CD4-positive, alpha-beta T cell treated with Interleukin-4 for 4 hours (primary cell): ENCODE measurements at places on chromosomes 4 and X.

GRCh38 chrX:55007656-55008055 is 7.5 kb downstream of the APEX2 start:
- no peak for DNase-seq

DNA sequence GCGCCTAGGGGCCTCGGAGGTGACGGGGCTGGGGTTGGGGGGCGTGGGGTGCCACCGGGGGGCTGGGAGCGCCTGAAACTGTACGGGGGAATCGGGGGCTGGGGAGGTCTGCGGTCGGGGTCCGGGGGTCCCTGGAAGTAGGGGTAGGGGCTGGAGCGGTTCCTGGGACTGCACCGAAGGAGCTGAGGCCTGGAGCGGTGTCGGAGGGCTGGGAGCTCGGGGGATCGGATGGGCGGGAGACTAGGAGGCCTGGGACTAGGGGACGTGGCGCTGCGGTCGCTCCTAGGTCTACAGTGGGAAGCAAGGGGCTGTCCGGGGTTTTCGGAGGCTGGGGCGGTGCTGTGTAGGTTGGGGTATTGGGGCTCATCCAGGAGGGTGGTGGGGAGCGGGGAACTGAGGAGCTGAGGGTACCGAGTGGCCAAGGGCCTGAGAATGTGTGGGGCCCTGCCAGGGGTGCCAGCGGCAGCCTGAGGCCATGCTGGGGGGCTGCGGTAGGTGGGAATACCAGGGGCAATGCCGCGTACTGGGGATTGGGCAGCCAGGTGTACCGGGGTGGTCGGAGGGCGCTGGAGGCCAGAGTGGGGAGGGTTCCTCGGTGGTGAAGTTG is 562 bp downstream of the AKAP17A start:
- DNase-seq: no peak

DNA sequence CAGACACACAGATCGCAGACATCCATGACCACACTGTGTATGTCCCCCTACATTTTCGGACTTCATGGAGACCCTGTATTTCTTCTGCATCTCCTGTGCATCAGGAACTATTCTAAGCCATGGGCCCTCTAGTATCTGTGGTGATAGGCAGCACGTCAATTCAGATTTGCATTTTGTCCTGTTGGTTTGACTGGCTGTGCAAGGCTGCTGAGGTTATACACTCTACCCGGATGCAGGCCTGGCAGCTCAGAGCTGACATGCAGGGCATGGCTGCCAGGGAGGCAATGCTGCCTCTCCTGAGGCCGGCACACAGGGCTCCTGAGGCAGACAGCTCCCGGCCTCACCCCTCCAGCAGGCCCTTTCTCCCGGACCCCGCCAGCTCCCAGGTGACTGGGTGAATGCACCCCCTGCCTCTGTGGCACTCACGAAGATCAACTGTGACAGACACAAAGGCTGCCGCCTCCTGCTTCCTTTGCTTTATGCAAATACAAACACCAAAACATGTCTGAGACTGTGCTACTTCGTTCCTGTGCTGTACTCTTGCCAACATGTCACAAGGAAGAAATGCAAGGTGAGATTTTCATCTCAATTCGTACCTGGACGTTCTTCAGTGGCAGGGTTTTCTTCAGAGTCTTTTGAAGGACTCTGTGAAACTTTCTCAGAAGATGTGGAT is 51.0 kb downstream of the NSG1 start:
- DNase-seq: no peak

- no peak for DNase-seq
These were observed 197.0 kb downstream of the ADGRL3 start for GRCh38 chr4:61397174-61397573.

DNA sequence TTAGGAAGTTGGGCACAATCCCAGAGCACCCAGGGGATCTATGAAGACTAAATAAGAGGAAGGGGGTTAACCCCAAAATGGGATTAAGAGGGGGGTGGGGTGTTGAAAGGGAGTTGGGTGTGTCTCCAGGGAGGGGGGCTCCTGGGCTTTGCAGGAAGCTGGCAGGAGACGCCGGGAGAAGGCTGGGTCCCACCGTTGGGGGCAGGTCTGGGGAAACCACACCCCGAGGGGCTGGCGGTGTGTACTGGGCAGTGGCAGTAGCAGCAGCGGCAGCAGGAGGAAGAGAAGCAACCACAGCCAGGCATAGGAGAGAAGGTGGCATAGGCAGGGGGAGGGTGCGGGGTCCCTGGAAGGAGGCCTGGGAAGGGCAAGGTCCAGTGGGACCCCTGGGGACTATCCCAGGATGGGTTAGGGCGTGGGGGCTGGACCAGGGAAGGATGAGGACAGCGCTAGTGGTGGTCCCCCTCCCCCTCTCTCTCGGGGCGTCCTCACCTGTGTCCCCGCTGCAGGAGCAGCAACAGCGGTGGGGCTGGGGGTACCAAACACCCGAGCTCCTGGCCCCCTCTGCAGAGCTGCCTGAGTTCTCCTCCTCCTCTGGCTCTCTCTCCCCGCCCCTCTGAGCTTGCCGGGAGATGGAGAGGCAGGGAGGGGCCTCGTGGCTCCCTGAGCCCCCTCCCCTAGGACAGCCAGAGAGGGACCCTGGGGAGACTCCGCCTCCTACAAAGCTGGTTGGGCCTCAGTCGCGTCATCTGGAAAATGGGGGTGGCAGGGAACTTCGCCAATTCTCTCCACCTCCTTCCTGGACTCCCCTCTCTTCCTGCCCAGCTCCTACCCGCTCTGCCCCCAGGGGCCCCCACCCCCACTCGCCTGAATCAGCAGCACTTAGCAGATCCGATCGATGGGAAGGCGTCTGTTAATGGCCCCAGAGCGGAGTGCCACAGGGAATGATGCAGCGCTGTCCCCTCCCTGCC is at the start of gene KCND1:
Gene KCND1 (minus strand): TSS at position 596 of the 971 bp plus-strand sequence. CDS start 1,573 bp downstream, outside the sequence.
- no peak for DNase-seq

GRCh38 chrX:75544786-75545185 is 21.9 kb upstream of the ZDHHC15 start:
- DNase-seq: no peak

GRCh38 chr4:113593400-113594230 is 167.9 kb downstream of the CAMK2D start:
- no peak for DNase-seq

DNA sequence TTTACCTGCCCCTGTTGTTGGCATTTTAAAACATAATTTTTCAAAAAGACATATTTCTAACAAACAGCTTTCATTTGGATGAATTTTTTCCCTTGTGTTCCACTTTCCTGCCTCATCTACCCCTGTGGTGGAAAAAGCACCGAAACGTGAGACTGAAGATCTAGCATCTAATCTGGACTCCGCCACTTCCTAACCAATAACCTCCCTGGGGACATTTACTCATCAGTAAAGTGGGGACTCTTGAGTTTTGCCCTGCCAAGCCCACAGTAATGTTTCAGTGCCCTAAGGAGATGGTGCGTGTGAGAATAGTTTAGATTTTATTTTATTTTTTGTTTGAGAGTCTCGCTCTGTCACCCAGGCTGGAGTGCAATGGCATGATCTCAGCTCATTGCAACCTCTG is 56.7 kb downstream of the ADGRG2 start:
- no peak for DNase-seq

DNA sequence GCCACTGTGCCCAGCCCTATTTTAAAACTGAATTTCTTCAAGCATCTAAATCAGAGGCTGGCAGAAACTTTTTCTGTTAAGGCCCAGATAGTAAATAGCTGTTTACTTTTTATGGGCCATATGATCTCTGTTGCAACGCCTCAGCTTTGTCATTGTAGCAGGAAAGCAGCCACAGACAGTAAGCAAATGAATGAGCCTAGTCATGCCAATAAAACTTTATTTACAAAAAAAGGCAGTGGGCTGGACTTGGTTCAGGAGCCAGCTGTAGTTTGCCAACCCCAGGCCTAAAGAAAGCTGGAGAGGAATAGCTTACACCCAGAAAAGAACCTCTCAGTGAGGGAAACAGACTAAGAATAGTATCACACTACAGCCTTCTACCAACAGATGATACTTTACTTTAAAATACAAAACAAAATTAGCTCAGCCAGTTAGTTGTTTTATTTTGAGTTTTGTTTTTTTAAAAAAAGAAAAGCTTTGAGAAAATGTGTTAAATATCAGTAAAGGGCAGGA is 25.5 kb downstream of the CHST7 start:
- no peak for DNase-seq

DNA sequence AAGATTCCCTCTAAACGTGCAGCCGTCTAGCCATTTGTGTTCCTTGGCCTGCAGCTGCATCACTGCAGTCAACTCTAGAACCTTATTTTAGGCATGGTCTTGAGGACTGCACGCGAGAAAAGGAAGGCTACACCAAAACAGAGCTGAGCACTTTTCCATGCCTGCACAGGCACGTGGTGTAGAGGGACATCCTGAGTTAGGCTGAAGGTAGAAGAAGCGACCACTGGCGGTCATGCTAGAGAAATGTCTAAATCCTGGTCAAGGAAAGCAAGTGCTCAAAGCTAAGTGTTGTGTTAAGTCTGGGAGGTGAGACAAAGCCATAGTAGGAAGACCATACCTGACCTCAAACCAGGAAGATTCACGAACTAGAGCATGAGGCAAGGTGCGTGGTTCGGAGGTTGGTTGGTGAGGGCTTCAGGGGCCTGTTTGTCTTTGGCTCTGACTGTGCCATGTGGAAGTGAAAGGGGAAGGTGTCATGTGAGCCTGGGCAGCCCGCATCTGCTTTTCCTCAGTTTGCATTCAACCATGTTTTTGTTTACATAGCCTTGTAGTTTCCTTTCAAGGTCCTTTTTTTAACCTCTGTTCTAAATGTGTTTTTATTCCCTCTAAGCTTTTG is 203.8 kb downstream of the AASDH start:
- DNase-seq: no peak

DNA sequence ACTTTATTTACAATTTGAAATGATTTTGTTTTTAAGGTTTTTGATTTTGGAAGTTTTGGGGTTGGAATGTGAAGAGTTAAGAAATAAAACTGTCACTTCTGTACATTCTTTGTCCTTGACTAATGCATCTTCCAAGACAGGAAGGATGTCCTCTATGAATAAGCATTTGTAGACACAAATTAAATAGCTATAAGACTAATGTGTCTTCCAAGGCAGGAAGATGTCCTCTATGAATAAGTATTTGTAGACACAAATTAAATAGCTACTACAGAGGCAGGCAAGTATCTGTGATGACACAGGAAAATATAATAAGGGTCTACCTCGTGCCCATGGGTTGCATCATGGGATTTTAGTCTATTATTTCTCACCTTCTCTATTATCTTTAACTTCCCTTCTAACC is 14.5 kb downstream of the PRSS48 start:
- DNase-seq: no peak

DNA sequence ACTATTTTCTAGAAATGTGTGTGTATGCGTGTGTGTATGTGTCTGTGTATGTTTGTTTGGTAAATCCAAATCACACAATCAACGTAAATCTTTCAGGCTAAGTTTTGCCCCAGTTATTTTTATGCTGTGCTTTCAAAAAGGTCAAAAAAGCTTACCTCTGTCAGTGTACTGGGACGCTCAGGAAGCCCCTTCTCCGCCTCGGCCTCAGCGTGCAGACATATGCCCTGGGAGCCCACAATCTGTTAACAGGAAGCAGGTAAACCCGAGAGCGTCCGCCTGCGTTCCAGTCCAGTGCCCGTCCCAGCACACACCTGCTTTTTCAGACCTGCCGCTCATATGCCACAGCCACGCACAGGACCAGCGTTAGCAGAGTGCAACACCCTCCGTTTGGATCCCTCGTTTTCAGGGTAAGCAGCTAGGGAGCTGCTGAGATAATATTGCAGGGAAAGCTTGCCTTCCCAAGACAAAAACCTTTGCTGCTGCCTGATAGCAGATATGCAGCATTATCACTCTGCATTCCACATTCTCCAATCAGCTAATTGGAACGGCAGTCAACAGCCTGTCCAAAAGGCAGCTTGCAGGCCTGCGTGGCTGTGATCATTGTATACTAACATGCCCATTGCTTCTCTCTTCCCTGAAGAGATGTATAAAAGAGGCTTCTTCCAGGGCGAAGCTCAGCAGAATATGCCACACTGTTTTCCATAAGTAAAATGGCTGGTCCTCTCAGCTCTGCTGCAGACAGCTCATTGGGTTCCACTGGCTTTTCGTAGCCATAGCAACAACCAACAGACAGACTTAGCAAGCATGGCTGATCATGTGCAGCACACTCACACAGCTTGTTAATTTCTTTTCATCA is at the start of gene SORBS2:
Gene SORBS2 (minus strand): TSS at position 686 of the 856 bp plus-strand sequence. CDS start 121,623 bp downstream, outside the sequence.
- DNase-seq: no peak

GRCh38 chr4:82780752-82781231 is 17.8 kb downstream of the SCD5 start:
- no peak for DNase-seq

DNA sequence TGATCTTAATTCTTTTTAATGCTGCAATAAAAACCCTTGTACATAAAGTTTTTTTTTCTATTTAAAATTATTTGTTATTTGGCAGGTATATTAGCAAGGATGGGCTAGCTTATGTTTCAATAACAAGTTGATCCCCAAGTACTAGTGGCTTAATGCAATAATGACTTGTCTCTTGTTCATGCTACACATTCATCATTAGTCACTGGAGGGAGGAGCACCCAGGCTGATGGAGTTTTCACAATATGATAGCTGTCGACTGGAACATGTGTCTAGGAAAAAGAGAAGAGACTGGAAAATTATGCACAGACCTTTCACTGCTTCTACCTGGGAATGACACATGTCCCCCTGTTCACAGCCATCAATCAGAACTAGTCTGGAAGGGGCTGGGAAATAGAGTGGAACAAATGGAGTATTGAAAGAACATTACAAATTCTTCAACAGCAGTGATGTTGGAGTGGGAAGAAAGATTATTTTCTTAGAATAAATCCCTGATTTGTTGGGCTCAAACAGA is 387.9 kb upstream of the RPS6KA3 start:
- DNase-seq: no peak

- DNase-seq: no peak
These were observed 17.0 kb upstream of the MOB1B start for GRCh38 chr4:70885174-70885573.

DNA sequence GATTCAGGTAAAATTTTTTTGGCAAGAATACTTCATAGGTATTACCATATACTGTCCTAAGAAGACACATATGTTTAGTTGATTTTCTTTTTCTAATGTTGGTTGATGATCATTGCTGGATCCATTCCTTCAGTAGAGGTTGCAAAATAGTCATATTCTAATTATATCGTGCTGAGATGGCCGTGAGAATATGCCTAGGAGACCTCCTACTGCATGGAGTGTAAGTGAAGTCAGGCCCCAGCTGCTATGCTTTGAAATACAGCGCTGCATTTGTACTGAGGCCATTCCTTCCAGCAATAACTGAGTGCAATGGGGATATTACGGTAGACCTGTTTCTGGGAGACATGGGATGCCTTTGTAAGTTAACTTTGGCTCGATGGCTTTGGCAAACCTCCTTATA is 6.7 kb upstream of the PLAC8 start:
- DNase-seq: no peak

DNA sequence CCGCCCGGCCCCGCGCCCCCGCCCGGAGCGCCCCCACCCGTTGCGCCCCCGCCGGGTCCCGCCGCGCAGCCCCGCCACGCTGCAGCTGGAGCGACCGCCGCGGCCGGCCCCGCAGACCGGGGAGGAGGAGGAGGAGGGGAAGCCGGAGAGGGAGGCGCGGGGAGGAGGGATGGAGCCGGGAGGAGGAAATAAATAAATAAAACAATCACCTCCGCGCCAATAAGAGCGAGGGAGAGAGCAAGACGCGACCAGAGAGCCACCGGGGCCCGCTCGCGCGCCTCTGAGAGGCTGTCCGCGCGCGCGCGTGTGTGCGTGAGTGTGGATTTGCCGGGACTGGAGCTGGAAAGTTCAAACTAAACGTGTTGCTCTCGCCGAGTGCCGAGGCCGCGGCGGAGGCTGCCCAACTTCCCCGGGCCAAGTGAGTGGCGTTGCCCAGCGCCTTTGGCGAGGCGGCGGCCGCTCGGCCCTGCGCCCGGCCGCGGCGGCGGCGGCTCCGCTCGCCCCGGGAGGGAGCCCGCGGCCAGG is 2184.4 kb upstream of the TENM3 start:
- DNase-seq: no peak

GRCh38 chr4:86220121-86220520 is 139.7 kb downstream of the MAPK10 start:
- DNase-seq: no peak

- DNase-seq: no peak
These were observed 1.7 kb downstream of the PPP1R3F start for GRCh38 chrX:49271341-49271740.
